ENCODE measurements at places on chromosomes 3 and 15. TPM values are rescaled to one million over a fixed set of nuclear protein-coding genes. Genes with fewer than 3 reads are reported as not detected.

GRCh38 chr3:194537732-194538247 lies 51.0 kb upstream of the ATP13A3 start:
- DNase-seq: no peak

DNA sequence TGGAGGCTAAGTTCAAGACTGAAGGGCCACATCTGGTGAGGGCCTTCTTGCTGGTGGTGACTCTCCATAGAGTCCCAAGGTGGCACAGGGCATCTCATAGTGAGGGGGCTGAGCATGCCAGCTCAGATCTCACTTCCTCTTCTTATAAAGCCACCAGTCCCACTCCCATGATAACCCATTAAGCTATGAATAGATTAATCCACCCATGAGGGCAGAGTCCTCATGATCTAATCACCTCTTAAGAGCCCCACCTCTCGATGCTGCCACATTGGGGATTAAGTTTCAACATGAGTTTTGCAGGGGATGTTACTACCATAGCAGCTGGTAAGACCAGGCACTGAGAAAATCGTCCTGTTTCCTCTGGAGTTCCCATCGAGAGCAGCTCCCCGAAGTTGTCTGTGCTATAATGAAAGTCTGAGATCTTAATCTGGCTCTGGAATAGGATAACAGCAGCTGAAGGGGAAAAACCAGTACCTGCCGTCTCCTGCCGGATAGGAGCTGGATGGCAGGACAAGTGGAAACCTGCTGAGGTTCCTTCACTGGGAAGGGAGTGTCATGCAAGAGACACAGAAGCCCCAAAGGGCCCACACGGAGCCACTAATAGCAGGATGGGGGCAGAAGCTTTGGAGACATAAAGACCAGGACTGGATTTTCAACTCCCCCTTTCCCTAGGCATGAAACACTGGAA lies 79.5 kb upstream of the EPHB3 start:
- DNase-seq: no peak

DNA sequence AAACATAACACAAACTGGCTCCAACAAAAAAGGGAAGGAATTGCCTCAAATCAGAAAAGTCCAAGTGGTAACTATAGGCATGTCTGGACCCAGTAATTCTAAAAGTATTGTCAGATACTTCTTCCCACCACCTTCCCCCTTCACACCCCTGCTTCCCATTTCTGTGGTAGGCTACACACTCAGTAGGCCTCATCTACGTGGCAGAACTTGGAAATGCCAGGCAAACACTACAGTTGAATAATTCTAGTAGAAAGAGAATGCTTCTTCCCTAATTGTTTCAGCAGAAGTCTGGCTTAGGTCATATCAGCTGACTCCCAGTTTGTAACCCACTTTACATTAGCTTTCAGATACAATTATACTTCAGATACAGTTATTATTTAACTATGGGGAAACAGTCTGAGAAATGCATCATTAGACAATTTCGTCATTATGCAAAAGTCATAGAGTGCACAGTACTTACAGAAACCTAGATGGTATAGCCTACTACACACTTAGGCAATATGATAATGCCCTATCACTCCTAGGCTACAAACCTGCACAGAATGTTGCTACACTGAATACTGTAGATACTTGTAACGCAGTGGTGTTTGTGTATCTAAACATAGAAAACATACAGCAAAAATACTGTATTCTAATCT lies 6.4 kb downstream of the SETMAR start:
- DNase-seq: no peak

DNA sequence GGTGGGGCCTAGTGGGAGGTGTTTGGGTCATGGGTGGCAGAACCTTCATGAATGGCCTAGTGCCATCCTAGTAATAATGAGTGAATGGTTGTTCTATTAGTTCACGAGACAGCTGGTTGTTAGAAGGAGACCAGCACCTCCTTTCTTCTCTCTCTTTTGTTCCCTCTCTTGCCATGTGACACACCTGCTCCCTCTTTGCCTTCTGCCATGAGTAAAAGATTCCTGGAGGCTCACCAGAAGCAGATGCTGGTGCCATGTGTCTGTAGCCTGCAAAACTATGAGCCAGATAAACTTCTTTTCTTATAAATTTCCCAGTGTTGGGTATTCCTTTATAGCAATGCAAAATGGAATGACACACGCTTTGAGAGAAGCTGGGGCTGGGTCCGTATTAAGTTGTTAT lies 89.0 kb upstream of the SLC4A7 start:
- no peak for DNase-seq

GOLGA6L9 gene
- total RNA-seq: 1.8 TPM

ARPP21 gene
- total RNA-seq: not detected
